ENCODE measurements at places on chromosomes 6 and 20. TPM values are rescaled to one million over a fixed set of nuclear protein-coding genes. Genes with fewer than 3 reads are reported as not detected.

NKAIN2 gene
- 5.2 TPM for polyA plus RNA-seq

PPP1R16B gene
- 3.7 TPM for polyA plus RNA-seq

CLVS2 gene
- polyA plus RNA-seq = 0.04 TPM

SLCO4A1 gene
- polyA plus RNA-seq = 0.26 TPM

SPINT4 gene
- polyA plus RNA-seq = not detected

TBC1D32 gene
- 4.1 TPM for polyA plus RNA-seq

C20orf144 gene
- polyA plus RNA-seq = 0.12 TPM

ID4 gene
- 3.2 TPM for polyA plus RNA-seq

C6orf58 gene
- 1.0 TPM for polyA plus RNA-seq

SNTA1 gene
- polyA plus RNA-seq = 36.6 TPM

SLC32A1 gene
- not detected for polyA plus RNA-seq

SIRPG gene
- not detected for polyA plus RNA-seq

All from hindlimb muscle (tissue), 1 donor.